Thoracic aorta (tissue), 2 donors: ENCODE measurements at places on chromosomes 2 and 18. TPM values are rescaled to one million over a fixed set of nuclear protein-coding genes. Genes with fewer than 3 reads are reported as not detected.

GRCh38 chr2:173153301-173153885 lies 77.7 kb downstream of the MAP3K20 start:
- no peak for DNase-seq

The SCN2A gene
- 1.8 TPM for total RNA-seq

The GPR155 gene
- total RNA-seq = 6.8 TPM

GRCh38 chr2:23789012-23789411 lies 137.9 kb downstream of the ATAD2B start:
- DNase-seq = no peak

The REG3G gene
- not detected for total RNA-seq

- no peak for DNase-seq
Measured at GRCh38 chr2:46879511-46879910, 36.1 kb downstream of the MCFD2 start.

DNA sequence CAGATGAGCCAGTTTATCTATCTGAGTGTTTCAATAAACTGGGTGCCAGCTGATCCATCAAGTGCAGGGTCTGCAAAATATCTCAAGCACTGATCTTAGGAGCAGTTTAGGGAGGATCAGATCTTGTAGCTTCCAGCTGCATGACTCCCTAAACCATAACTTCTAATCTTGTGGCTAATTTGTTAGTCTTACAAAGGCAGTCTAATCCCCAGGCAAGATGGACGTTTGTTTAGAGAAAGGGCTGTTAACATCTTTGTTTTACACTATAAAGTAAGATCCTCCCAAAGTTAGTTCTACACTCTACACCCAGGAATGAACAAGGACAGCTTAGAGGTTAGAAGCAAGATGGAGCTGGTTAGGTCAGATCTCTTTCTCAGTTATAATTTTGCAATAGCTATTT lies 28.7 kb upstream of the HNMT start:
- DNase-seq = no peak

GRCh38 chr2:419687-420317 lies 131.9 kb upstream of the ALKAL2 start:
- no peak for DNase-seq

DNA sequence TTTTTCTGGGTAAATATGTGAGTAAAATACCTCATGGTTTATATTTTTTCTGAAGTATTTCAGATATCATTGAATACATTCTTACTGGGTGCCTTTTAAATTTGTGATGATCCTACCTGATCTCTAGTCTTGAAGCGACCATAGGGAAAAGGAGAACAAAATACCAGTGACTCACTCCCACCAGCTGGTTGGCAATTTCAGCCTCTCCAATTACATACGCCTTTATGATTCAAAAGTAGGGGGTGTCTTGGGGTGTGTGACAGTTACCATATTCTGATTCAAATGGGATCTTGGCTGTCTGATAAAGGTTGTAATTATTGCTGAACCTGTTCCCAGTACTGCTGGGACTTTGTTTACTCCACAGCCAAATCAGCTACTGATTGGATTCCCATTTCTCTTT lies 175.9 kb upstream of the NXPH2 start:
- DNase-seq = no peak
